ENCODE measurements at places on chromosomes 13 and 19.

GRCh38 chr19:39915101-39915847 is 19.2 kb downstream of the FCGBP start:
- DNase-seq = no peak

- no peak for DNase-seq
These were observed 47.9 kb upstream of the CEACAM21 start for GRCh38 chr19:41528106-41528505.

- DNase-seq = no peak
These were observed 11.7 kb upstream of the PTPRS start for GRCh38 chr19:5352229-5352763.

DNA sequence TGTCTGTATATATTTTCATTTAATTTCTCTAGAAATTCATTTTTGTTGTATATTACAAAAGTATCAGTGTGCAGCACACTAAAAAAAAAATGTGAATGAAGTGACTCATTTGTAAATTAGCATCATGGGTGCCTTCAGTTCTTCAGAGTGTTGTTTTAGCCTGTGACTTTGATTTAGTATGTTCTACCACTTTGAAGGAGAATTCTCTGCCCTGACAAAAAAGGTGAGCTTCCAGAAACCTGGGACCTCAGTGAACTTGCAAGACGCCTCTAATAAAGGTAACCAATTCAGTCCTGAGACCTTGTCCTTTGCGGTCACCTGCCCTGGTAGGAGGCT is 2.4 kb downstream of the METTL21C start:
- DNase-seq = no peak

- DNase-seq = peak; percentile 80
These were observed 210.9 kb downstream of the RGCC start for GRCh38 chr13:41668130-41668757.

Data from GM04504 (cell line).